Stimulated activated CD8-positive, alpha-beta memory T cell treated with anti-CD3 and anti-CD28 coated beads, Interleukin-12 subunit alpha, Interleukin-12 subunit beta, amount 100 ng/mL, for 4 hours (primary cell): ENCODE measurements at places on chromosomes 2 and 18.
A peak's percentile ranks its signal among the peaks of the same experiment; 100 is the strongest.

DNA sequence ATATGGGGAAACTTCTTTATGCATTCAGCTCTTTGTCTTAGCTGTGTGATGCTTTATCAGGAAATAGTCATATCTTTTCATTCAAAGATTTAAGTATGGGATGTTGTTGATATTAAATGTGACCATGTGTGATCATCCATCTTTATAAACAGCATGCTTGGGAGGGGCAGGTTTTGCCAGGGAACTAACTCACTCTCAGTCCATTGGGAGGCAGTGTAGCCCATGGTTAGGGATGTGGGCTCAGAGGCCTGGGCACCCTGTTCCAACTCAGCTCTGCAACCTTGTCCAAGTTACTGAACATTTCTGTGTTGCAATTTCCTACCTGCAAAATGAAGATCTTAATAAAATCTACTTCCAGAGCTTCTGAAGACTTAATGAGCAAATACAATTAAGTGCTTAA is 92.0 kb upstream of the BCL2L11 start:
- DNase-seq: no peak

DNA sequence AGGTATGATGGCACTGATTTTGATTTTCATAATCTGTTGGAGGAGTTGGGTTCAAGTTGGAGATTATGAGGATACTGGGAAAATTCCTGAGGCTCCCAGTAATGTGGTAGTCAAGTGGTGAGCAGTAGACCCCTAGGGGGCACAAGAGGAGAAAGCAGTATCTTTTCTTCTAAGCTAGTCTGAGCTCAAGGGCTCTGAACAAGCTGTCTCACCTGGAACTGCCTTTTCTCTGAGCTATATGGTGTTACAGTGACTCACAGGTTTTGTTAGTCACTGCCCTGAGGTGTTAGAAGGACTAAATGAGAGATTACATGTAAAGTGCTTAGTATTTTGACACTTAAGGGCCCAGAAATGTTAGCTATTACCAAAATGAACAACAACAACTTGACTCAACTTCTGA is 42.2 kb downstream of the CD302 start:
- DNase-seq: no peak

DNA sequence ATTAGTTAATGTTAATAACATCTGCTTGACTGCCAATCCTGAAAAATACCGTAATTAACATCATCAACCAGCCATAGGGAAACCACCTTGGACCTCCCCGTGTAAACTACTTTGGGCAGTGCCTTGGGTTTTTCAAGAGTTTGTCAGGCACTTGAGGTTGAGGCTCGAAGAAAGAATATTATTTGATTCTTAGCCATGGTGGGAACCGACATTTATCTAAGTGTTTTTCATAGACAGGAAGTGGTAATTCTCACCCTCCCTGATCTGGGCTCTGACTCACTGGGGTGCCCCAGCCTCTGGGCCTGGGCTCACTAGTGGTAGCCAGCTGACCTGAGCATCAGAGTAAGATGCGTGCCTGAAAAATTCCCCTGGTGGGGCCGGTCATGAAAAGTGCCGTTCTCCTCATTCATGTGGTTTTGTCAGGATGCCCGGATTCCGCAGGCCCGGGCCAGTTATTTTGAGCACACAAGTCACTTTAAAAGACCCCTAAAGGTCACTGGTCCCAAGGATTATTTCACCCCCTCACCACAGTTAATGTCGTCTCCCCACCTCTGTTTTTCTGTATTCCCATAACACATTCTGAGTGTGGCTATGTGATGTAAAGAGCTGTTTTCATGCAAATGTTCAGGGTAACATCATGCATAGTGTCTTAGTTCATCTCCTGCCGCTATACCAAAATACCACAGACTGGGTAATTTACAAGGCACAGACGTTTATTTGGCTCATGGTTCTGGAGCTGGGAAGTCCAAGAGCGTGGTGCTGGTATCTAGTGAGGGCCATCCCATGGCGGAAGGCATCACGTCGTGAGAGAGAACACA is 21.6 kb upstream of the SPATA3 start:
- DNase-seq: peak; percentile 70

- DNase-seq: no peak
These were observed 65.9 kb upstream of the WIPF1 start for GRCh38 chr2:174663550-174663949.

GRCh38 chr2:204971206-204971907 is 426.1 kb downstream of the PARD3B start:
- no peak for DNase-seq

DNA sequence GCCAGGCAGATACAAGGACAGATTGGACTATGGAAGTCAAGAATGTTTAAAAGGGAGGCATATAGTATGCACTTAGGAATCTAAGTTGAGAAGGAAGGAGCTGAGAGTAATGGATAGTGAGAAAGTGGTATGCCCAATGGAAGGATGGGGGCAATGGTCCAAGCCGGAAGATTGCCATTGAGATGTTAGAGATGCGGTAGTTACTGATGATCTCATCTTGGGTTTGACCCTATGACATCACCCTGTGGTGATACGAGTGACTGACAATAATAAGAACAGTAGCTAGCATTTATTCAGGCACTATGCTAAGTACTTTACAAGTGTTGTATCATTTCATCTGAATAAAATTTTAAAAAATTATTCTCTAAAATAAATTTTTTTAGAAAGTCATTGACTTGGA is 38.5 kb upstream of the ACMSD start:
- no peak for DNase-seq

GRCh38 chr2:191833356-191833755 is 13.5 kb downstream of the CAVIN2 start:
- no peak for DNase-seq

- no peak for DNase-seq
These were observed 11.3 kb downstream of the WDR7 start for GRCh38 chr18:56662502-56662901.

DNA sequence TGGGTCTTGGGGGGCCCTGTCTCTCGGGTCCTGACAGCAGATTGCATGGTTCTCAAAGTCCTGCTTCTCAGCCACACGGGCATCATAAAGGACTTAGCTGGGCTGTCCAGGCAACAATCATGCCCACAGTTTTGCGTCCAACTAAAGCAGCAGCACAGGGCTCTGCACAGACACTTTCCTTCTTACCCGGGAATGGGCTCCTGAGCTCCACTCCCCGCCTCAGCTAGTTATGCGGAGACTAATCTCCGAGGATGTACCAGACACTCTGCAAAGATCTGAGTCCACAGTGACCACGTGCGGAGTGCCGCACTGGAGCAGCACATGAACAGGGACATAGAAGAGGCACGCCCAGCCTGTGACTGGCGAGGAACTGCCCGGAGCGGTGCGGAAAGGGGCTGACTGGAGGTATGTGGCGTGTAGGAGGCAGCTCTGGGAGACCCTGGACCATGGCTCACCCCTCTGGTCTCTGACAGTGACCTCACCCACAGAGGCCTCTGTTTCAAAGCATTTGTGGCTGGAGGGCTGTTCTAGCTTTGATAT is 270.0 kb downstream of the HDAC4 start:
- no peak for DNase-seq

DNA sequence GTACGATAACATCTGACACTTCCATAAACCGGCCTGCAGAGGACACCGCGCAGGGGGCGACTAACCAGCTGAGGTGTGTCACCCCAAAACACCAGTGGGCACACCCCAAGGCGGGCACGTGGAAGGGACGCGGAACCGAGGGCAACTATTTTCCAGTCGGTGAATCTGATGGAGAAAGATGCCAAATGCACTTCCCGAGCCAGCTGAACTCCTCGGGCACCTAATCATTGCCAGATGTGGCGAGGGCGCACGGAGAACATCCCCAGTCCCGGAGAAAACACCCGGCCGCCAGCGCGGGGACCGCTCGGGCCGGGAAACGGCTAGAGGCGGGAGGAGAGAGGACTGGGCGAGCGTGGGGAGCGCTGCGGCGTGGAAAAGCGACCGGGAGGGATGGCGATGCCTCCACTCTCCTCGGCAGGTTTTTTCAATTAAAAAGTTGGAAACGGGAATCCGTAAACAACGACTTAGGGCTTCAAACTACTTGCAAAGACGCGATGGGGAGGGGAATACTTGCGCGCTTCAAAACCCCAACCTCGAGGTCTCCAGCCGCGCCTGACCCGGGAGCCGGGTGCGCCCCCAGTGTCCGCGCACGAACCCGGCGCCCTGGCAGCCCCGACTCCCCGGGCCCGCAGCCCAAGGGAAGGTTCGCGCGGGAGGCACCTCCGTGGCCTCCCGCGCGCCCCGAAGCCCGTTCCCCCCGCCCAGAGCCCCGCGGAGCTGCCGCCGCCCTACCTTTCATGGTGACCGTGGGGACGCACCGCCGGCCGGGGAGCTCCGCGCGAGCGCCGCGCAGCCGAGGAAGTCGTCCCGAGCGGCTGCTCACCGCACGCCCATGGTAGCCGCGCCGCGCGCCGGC is 497 bp downstream of the COLEC12 start:
- DNase-seq: no peak

GRCh38 chr2:204250692-204251091 is 294.6 kb upstream of the PARD3B start:
- DNase-seq: no peak

DNA sequence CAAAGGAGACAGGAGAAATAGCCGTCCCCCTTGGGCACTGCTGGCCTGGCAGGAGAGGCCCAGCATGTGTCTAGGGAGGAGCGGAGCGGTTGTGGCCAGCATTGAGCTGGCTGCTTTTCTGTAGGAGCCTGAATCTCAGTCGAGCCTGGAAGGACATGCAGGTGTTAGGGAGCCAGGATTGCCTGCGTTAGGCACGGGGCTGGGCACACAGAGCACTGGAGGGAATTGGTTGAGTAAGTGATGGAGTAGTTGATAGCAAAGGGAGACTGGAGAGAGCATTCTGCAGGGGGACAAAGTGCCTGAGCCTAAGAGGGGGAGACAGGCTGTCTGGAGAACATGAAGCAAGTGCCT is 22.8 kb downstream of the ASAP2 start:
- DNase-seq: no peak

DNA sequence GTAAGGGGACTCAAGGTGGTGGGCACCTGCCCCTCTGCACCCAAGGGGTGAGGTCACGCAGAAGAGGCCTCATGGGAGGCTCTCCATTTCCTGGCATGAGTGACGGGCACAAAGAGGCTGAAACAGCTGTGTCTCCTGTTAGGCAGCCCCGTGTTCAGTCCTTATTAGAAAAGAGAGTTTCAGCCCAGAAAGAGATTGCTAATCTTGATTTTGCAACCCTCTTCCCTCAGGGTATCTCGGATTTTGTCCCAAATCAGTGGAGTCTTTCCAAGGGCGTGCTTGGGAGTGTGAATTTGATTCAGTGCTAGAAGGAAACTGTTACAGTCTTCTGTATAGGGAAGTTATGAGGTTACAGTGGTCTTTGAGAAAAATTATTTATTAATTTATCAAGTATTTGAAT is 10.4 kb downstream of the TNFRSF11A start:
- DNase-seq: no peak

DNA sequence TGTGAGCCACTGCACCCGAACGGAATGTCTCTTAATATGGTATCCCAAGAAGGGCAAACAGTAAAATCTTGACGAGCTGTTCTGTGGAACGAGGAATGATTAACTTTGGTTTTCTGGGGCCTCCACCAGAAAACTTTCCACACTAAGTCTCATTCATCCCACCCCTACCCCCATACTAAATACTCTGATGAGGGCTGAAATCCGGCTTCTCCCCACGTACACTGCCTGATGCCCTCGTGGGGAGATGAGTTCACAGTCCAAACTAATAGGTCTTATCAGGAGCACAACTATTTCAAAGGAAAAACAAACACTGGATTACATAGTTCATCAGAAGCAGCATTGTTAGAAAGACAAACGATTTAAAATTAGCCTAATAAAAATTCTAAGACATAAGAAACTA is 49.2 kb upstream of the TCF4 start:
- no peak for DNase-seq

DNA sequence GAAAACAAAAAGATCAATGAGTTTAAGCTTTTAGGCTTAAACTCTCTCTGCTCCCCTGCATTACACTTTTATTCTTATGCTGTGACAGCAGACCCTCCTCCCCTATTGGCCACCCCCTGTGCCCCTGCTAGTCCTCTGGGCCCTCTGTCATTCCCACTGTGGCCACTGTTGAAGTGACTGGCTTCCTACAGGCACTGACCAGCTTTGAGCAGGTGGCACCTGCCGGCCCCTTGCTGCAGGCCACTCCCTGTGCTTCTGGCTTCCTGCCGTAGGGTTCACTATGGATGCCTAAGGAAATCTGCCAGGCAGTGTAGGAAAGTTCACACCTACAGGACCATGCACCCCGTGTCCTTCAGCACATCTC is 156.5 kb upstream of the L3MBTL4 start:
- DNase-seq: no peak
